Activated CD8-positive, alpha-beta T cell treated with anti-CD3 and anti-CD28 coated beads for 36 hours (primary cell): ENCODE measurements at places on chromosomes 12 and 14. TPM values are rescaled to one million over a fixed set of nuclear protein-coding genes. Genes with fewer than 3 reads are reported as not detected.

DNA sequence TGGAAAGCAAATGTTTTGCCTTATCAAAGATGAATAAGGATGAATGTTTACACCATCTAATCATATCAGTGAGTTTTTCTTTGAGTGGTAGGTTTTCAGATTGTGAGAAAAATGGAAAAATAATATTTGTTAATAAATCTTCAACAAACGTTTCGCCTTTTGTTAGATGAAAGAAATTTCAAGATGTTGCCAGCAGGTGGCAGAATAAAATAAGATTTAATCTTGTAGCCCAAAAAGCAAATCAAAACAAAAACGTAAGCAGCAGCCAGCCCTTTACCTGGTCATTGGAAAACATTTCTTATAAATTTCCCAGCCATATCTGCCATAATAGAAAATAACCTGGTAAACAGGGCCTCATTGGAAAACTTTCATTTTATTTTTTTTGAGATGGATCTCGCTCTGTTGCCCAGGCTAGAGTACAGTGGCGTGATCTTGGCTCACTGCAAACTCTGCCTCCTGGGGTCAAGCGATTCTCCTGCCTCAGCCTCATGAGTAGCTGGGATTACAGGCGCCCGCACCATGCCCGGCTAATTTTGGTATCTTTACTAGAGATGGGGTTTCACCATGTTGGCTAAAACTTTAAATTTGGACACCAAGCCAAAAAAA, 15.4 kb upstream of the TMEM120B start:
- peak; percentile 28 for DNase-seq

- peak; percentile 23 for DNase-seq
Measured at GRCh38 chr12:122979001-122979907, 1.2 kb upstream of the ARL6IP4 start.

ATF1 gene
- 49.8 TPM for total RNA-seq

SIX4 gene
- total RNA-seq = not detected

TPPP2 gene
- total RNA-seq = not detected

DNA sequence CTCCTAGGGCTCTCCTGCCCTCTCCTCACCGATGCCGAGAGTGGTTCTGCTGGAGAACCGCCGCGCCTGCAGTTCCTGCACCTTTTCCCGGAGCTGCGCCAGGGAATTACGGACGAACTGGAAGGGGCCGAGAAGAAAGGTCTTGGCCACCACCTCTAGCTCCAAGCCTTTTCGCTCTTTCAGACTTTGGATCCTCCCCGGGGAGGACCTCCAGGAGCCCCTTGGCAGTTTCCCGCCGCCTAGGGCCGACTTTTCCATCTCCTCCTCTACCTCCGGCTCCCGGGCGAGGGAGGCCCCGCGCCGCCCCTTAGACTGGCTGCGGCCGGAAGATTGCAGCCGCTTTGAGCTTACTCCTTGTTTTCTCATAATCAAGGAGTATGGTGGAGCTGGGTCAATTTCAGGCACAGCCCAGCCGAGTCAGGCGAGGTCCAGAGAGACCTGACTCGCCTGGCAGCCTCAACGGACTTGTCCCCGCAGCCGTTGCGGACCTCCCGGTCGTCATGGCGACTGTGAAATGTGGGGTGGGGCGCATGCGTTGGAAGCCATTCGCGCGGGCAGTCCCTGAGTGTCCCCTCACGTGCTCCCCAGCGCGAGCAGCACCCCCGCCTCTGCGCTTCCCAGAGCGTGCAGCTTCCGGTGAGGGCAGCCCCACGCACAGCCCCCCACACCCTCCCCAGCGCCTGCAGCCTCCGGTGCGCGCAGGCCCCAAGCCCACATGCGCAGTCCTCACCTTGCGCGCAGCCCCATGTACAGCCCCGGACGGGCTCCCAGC, at the start of gene DPY19L2:
TSS of gene DPY19L2 (minus strand) at position 466 of the 772 bp plus-strand sequence. CDS start at position 366, 100 bp downstream.
- DNase-seq = peak; percentile 87

DNA sequence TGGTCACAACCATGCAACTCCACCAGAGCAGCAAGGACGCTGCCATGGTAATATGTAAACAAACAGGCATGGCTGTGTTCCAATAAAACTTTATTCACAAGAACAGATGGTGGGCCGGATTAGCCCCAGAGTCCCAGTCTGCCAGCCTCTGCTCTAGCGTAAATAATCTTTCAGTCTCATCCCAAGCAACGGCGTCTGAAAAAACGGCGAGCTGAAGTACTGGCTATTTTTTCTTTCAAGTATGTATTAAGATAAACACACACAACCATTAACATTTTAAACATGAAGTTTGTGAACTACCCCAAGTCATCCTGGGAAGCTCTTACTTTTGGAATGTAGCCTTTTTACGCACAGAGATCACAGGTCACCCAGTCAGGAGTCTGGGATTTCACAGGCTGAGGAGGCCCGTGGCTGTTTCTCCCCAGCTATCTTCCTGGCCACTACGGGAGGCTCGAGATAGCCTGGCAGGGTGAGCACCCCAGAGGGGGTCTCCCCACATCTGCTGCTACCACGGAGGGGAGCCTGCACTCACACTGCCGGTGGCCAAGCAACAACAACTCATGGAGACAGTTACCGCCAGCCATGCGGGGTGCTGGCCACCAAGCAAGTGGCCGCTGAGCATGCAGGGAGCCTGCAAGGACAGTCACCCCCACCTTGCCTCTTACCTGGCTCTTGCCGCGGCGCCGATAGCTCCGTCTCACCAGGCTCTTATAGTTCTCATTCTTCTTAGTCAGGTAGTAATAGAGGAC, 124.6 kb downstream of the RFLNA start:
- DNase-seq = no peak

- DNase-seq = no peak
Measured at GRCh38 chr14:40414386-40414785, 982.2 kb upstream of the FBXO33 start.

GRCh38 chr12:46573347-46573658, 200.7 kb upstream of the SLC38A2 start:
- DNase-seq = no peak

GRCh38 chr12:60052483-60052882, 456.7 kb downstream of the SLC16A7 start:
- DNase-seq = no peak

DNA sequence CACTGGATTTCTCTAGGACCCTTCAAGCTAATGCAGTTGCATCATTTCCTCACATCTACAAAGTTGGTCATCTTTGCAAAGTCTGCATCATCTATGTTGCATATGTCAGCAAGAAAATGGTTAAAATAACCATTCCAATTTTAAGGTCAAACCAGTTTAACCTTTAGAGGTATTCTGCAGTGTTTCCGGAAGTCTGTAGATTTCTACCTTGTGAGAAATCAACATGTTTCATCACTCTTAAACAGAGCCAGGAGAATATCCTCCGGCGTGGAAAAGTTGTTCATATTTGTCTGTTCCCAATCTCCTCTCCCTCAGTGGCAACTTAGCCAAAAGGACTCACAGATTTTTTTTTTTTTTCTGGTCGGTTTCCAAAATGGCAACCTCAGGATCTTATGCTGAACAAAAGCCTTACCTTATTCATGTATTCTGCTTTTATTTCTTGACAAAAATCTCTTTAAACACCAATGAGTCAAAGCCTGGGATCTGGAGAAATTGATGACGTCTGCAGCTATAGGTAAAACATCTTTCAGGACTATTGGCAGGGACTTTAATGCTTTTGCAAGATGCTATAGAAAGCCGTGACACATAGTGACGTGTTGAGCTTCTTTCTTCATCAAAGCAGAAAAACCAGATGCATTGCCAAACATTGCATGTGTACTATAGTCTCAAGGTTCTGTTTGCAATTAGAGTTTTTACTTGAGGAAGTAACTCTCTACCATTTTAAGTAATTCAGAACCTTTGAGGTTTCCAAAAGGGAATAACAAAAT, 16.0 kb upstream of the CDK17 start:
- no peak for DNase-seq

DNA sequence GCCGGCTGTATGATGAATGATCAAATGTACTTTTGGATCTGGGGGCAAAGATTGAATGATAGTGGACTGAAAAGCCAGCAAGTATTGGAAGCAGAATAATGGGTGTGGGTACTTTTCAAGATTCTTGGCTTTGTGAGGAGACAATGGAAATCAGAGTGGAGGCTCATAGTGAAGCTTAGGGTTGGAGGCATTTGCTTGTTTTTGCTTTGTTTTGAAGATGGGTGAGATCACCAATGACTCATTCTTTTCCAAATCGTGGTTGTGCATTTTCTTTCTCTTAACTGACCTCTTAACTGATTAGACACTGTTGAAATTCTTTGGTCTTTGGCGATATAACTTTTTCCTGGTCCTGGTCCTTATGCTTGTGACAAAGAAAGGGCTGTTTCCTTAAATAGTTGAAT, 54.4 kb downstream of the PELI2 start:
- DNase-seq = no peak

MANSC4 gene
- not detected for total RNA-seq

LMO3 gene
- total RNA-seq = not detected

DPPA3 gene
- not detected for total RNA-seq

- DNase-seq = no peak
Measured at GRCh38 chr12:127944211-127944899, 322.6 kb upstream of the TMEM132C start.

DNA sequence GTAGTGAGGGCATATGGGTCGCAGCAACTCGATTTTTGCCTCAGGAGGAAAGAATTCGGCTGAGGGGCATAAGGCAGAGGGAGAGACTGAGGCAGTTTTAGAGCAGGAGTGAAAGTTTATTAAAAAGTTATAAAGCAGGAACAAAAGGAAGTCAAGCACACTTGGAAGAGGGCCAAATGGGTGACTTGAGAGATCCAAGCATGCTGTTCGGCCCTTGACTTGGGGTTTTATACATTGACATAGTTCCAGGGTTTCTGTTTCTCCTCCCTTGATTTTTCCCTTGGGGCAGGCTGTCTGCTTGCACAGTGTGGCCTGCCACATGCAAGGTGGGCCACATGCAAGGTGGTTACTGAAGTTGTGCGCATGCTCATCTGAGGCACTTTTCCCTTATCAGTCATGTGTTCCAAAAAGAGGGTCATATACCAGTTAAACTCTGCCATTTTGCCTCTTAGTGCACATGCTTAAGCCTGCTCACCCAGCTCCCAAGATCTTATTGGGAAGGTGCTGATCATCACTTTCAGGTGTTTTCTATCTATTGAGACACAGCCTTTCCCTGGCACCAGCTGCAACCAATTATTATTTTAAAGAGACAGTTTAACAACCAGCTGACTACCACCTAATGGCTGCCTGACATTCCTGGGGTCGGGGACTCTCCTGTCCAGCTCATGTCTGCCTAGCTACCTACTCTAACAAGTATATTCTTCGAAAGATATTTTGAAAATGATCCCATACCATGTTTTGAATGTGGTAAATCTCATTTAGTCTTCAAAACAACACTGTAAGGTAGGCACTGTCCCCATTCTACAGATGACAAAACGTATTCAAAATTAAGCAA, 19.9 kb downstream of the PTGER2 start:
- DNase-seq = no peak

BATF gene
- total RNA-seq = 46.4 TPM

ANKRD33 gene
- not detected for total RNA-seq

APOF gene
- total RNA-seq = not detected

GRCh38 chr12:111304642-111305071, 64.2 kb downstream of the PHETA1 start:
- DNase-seq = peak; percentile 67

GRCh38 chr12:95583933-95584332, 32.7 kb upstream of the USP44 start:
- no peak for DNase-seq

GRCh38 chr14:39548358-39548757, 116.1 kb upstream of the FBXO33 start:
- no peak for DNase-seq

THAP2 gene
- total RNA-seq = 10.8 TPM

- no peak for DNase-seq
Measured at GRCh38 chr12:113892556-113892955, 73.6 kb downstream of the RBM19 start.

GRCh38 chr14:35261774-35262173, 30.4 kb upstream of the PSMA6 start:
- DNase-seq = no peak

MIP gene
- total RNA-seq = not detected

KLHDC2 gene
- 21.1 TPM for total RNA-seq

MIPOL1 gene
- not detected for total RNA-seq

CGRRF1 gene
- 10.0 TPM for total RNA-seq

KRT2 gene
- not detected for total RNA-seq

DNA sequence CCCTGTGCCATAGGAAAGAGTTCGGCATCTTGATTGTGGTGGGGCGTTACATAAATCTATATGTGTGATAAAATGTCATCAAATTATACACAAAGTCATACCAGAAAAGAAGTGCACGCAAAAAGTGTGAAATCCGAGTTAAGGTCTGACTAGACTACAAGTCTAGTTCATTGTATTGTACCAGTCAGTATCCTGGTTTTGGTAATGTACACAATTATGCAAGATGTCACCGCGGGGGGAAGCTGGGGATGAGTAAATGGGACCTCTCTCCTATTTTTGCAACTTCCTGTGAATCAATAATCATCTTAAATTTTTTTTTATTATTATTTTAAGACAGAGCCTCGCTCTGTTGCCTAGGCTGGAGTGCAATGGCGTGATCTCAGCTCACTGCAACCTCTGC, 43.2 kb upstream of the BCL11B start:
- DNase-seq = peak; percentile 38
